Activated CD4-positive, CD25-positive, alpha-beta regulatory T cell treated with anti-CD3 and anti-CD28 coated beads, Interleukin-2, amount 50 U/mL, for 72 hours (primary cell): ENCODE measurements at places on chromosomes 2 and 18.

- DNase-seq, result no peak
These were observed 105.6 kb upstream of the KLHL14 start for GRCh38 chr18:32878436-32878835.

GRCh38 chr2:103847276-103847675 lies 1006.6 kb upstream of the POU3F3 start:
- no peak for DNase-seq

- DNase-seq, result no peak
These were observed 5.9 kb downstream of the CATIP start for GRCh38 chr2:218362606-218363005.

- no peak for DNase-seq
These were observed 37.0 kb upstream of the CRIM1 start for GRCh38 chr2:36318547-36318946.

DNA sequence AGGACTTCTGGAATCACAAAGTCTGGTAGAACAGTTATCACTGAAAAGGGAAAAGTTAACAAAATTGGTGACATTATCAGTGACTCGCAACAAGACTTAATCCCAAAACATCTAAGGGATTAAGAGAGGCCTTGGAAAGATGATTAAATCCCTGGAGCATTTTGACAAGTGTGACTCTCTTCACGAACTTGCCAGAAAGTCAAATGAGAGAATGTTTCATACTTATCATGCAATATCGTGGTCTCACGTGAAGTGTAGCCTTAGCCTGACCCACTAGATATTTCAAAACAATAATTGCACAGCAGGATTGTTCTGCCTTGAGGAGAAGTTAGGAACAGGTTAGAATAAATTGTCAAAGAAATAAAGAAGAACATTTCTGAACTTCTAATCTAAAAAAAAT lies 104.5 kb downstream of the COL6A3 start:
- DNase-seq, result no peak
